Dermis microvascular lymphatic vessel endothelial cell (primary cell): ENCODE measurements at places on chromosomes 3 and 15.

DNA sequence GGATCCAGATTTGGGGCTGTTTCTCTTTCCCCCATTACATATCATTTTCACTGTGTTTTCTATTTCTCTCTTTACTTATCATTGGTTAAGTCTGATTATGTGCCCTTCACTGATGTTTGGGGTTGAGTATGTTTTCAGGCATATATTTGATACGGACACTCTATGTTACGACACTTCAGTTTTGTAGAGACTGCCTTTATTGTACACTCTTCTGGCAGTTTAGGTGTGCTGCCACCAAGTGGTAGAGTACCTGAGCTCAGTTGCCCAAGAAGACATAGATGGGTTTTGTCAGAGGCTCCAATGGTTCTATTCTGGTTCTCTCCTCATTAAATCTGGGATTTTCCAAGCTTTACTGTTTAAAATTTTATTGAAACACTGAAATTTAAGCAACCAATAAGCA, 255.0 kb upstream of the ROPN1 start:
- DNase-seq = peak; percentile 47

DNA sequence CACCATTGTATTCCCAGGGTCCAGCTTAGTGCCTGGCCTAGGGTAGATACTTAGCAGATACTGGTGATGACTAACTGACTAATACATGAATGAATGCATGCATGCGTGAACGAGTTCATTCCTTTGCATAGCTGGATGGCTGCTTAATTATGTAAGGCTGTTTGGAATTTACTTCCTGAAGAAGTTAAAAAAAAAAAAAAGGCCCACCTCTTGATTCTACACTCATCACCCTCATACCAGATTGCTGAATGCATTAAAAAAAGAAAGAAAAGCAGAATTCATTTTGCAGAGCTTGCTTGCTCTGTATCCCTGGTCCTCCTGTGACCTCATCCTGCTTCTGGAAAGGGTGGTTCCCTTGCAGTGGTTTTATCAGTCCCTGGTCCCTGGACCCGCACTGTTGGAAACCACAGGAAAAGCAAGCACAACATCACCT, 277.6 kb upstream of the CFAP20DC start:
- DNase-seq = no peak

DNA sequence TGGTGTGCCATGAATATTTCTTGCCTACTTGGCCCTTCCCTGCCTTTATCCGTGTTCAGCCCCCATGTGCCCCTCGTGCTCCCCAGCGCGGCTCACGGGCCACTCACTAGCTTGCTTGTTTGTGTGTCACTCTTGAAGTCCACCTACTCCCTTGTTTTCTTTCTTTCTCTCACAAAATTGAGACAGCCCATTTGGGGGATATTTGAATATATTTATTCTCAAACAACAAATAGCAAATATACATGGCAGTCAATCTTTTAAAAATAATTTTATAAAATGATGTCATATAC, 82.2 kb downstream of the PLXNA1 start:
- DNase-seq = no peak

DNA sequence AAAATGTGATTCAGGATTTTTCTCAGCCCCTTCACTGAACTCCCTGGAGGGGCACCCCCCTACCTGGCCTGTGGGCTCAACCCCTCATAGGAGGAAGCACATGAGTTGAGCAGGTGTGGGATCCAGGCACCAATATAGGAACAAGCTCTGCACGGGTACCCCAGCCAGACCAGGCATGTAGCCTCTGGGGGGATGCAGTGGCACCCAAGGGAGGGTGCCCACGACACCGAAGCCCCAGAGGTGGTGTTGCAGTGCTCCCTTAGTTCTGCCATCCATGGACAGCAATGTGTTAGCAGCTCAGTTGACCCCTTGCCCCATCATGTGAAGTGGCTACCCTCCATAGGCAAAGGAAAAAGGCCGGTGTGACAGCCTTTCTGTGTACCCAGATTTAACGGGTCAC, 30.9 kb upstream of the BCHE start:
- no peak for DNase-seq

DNA sequence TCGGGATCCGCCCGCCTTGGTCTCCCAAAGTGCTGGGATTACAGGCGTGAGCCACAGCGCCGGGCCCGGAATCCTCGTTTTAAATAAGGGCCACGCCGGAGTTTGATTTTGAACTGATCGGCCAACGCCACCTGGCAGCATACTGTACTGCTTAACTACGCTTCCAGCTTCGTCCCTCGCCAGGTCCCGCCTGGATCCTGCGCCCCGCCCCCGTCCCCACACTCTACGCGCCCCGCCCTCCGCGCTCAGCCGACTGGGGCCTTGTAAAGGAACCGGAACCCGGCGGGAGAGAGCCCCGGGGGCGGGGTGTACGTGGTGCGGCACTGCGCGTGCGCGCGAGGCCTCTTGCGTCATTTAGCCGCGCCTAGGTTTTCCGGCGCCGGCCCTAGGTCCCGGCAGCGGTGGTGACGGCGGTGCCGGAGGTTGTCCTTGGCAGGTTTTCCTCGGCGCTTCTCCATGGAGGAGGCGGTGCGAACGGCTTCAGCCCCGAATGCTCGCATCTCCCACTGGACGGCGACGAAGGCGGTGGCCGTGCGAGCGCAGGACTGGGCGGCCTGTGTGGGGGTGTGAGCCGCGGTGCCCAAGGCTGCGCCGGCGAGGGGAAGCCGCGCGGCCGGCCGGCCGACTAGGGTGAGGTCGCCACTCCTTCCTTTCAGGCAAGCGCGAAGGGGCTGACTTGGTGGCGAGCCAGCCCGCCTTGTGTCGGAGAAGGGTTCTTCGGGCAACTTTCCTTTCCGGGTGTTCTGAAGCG, at the start of gene NIPA2:
TSS of gene NIPA2 (plus strand) at position 375 of the 751 bp plus-strand sequence. CDS start 13,066 bp downstream, outside the sequence.
- DNase-seq = peak; percentile 99

DNA sequence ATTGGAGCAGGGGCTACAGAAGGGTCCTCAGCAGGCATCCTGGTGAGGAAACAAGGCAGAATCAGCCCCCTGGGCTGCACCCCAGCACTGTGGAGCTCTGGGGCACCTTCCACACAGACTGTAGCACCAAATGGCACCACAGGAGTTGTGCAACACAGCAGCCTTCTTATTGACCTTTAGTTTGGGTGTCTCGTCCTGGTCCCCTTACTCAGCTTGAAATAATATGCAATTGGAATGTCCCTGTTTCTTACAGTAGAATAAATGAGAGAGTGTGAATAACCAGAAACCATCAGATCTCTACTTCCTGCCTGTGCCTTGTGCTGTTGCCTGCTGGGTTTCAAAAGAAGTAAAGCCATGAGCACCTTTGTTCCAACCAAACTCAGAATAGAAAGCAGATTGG, 44.5 kb downstream of the RPLP1 start:
- no peak for DNase-seq

GRCh38 chr3:151434151-151434890, 26.5 kb downstream of the IGSF10 start:
- no peak for DNase-seq

GRCh38 chr3:12188681-12189287, 30.1 kb upstream of the TIMP4 start:
- DNase-seq = no peak

GRCh38 chr3:23991683-23992628, 46.9 kb downstream of the NR1D2 start:
- DNase-seq = peak; percentile 91

- DNase-seq = no peak
Observed at GRCh38 chr3:122064326-122064725, 9.2 kb downstream of the CD86 start.

DNA sequence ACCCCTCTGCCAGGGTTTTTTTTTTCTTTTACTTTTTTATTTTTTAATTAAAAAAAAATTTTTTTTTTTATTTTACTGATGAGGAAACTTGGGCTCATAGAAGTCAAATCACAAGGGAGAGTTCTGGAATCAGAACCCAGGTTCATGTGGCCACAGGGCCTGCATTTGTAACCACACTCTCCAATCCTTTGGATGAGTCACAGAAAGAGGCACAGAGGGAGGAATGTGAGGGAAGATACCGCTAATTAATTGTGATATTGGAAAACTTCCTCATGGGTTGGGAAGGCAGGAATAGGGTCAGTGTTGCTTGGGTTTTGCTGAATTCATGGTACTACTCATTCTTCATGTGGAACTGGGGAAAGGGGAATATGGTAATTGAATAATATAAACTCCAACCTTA, 132.9 kb upstream of the SLC6A11 start:
- no peak for DNase-seq

- DNase-seq = no peak
Observed at GRCh38 chr3:99549957-99550603, 88.3 kb upstream of the COL8A1 start.

- DNase-seq = peak; percentile 48
Observed at GRCh38 chr3:8964436-8965370, 1.4 kb upstream of the RAD18 start.

- peak; percentile 13 for DNase-seq
Observed at GRCh38 chr3:98705694-98706093, 57.4 kb upstream of the ST3GAL6 start.

- DNase-seq = no peak
Observed at GRCh38 chr3:176971613-176972174, 225.6 kb downstream of the TBL1XR1 start.

DNA sequence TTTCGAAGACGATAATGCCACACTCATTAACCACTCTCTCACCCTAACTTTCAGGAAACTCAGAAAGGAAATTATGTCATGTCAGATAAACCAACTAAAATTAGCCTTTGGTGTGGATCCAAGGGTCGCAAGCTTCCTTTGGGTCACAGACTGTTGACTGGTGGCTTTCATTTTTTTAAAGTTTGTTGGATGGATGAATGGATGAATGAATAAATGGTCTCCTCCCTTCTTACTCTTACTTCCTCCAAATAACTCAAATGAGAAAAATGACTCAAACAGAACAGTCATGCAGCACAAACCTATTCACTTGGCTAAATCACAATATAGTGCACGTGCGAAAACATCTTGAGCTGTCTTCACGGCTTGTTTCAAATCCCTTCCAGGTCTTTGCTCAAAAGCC, 82.9 kb upstream of the HACD2 start:
- DNase-seq = peak; percentile 84

DNA sequence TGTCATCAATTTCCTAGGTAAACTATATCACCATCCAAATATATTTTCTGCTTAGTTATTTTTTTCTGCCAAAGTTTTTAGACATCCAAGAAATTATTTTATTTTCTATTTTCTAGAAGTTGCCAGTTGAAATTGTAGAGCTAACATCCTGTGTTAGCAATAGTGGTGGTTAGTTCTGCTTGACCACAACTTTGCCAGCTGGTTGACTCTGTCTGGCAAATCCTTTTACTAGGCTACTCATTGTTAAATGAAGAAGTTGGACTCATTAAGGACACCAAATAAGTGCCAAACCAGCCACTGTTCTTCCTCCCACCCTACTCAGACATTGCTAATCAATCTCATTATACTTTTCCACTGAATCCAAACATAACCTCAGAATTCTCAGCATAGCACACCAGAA, 15.4 kb upstream of the CRBN start:
- no peak for DNase-seq
